ENCODE measurements at places on chromosomes 7 and 10.

DNA sequence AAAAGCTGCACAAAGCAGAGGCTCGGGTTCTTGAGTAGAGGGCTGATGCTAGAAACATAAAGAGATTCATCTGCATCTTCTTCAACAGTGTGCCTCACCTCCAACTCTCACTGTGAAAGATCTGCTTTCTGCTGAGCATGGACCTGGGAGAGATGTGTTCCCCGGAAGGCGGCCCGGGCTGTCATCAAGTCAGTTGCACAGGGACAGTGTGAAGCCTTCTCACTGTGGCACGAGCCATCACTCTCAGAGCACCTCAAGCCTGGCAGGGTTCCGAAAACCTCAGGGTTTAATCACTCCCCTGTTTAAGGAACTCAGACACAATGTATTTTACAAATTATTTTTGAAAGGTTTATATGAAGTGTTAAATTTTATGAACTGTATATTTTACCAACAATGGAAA, 98.7 kb downstream of the RBM20 start:
- DNase-seq: no peak

DNA sequence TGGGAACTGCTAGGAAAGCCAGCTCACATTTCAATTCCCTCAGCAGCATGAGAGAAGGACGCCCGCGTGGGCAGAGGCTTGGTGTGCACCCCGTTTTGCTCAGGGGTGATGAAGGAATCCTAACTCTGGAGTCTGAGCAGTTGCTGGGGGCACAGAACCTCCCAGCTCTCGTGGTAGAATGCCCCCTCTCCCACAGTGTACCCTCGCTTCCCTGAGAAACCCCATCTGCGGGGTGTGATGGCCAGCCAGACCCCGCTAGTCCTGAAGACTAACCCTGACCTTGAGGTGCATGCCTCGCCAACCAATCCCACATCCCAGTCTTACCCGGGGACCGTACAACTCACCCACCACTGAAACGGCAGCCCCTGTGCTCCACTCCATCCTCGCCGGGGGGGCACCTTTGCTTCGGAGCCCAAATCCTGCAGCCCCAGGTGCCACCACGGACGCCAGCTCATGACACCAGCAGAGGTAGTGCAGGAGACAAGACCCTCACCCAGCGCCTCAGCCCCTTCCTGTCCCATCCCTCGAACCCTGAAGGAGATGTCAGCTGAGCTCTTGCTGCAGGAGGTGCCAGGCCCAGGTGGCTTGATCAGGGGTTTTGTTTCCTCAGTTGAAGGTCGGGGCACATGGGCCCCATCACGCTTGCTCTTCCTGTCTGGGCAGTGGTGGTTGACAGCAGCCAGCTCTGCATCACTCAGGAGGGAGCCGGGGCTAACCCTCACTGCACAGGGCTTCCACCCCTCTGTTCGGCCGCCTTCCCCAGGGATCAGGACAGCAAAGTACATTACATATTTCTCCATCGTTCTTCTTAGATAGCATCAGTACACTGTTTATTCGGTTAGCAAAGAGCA, 236.5 kb downstream of the MGMT start:
- no peak for DNase-seq

GRCh38 chr10:61669849-61670248, 7.1 kb downstream of the CABCOCO1 start:
- DNase-seq: no peak

- DNase-seq: no peak
Observed at GRCh38 chr10:10330418-10330817, 687.3 kb upstream of the CELF2 start.

GRCh38 chr7:44958645-44959344, 20.0 kb downstream of the MYO1G start:
- no peak for DNase-seq

DNA sequence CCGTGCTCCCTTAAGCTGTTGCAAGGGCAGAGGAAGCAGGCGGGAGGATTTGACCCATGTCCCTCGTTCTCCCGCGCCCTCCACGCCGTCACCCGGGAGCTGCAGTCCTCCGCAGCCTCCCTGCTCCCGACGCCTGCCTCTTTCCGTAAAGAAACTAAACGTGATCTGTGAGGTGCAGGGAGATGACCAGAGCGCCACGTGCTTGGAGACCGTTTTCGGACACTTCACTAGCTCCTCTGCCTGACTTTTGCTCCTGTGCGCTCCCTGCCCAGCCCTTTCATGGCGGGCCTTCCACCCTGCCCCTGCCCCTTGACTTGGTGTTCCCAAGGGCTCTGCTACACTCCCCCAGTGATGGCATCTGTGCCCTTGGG, 171.2 kb downstream of the LSM5 start:
- no peak for DNase-seq

DNA sequence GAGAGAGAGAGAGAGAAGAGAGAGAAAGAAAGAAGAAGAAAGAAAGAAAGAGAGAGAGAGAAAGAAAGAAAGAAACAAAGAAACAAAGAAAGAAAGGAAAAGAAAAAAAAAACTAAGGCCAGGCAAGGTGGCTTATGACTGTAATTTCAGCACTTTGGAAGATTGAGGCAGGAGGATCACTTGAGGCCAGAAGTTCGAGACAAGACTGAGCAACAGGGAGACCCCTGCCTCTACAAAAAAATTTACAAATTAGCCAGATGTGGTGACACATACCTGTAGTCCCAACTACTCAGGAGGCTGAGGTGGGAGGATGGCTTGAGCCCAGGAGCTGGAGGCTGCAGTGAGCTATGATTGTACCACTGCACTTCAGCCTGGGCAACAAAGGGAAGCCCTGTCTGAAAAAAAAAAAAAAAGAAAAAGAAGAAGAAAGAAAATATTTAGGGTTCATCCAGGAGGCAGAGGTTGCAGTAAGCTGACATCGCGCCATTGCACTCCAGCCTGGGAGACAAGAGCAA, 2.8 kb downstream of the SERPINE1 start:
- no peak for DNase-seq

DNA sequence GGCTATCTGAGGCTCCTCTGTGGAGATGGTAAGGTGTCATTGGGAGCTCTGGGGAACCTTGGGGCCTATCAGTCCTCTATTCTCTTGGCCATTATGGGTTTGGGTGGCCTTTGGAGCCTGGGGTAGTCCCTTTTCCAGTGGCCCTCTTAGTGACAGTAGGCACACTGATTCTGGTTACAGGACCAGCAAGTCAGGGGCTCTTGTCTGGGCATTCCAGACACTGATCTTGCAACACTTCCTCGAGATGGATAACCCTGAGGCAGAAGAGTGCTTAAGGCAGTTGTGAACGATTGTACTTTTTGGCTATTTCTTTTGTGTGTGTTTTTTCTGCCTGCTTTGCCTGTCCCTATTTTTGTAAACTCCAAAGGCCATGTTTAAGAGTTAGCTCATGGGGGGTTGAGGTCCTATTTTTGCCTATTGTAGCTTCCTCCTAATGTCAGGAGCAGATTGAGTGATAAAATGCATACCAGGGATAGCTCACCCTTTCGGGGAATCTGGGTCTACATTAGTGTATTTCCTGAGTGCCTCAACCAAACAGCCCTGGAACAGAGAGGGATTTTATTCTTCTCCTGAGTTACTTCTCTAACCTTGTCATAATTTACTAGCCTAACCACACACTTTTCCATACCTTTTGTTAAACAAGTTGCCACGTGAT, 61.2 kb downstream of the PRKAR2B start:
- DNase-seq: no peak

GRCh38 chr10:62613424-62613823, 191.1 kb upstream of the ADO start:
- DNase-seq: no peak
